Stimulated activated CD4-positive, alpha-beta T cell treated with anti-CD3 and anti-CD28 coated beads, TNF-alpha, amount 100 ng/mL, for 1 hour (primary cell): ENCODE measurements at places on chromosomes 11 and 22.

DNA sequence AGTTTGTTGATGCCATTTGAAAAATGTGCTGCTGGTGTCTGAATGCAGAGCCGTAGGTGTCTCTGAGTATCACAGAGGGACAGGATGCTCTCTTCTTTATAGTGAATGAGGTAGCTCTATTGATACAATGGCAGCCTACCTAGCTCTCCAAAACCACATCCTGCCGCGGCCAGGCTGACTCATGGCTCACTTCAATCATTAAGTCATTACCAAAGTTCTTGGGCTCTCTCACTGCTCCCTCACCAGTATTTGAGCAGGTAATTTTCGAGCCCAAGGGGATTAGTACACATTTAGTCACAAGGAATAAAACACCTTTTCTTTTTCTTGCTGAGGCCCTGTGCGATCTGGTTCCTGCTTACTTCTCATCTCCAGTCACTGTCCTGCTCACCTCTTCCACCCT lies 509.0 kb upstream of the LARGE1 start:
- DNase-seq, result no peak

DNA sequence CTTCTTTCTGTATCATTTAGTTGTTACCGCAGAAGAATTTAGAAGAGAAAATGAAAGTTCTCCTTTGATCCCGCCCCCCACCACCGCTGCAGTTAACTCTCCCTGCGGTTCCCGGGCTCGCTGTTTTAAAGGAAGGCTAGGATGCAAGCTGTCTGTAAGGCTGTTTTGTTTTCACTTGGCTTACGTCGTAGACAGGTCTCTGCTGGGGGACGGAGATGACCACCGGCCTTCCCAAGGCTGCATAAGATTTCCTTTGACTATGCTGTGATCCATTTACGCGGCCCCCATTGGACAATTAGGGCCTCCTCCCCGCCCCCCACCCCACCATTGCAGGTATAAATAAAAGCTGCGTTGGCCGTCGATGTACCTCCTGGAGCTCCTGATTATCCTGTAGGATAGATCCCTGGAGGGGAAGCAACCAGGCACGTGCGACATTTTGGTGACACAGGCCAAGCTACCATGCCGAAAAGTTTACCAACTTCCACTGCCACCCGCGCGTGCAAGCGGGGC lies 1.4 kb upstream of the CPT1A start:
- DNase-seq, result peak; percentile 40

GRCh38 chr11:75014129-75014528 lies 25.4 kb downstream of the NEU3 start:
- DNase-seq, result no peak

- DNase-seq, result no peak
Measured at GRCh38 chr22:20392983-20393704, 807 bp upstream of the ZNF74 start.

- DNase-seq, result no peak
Measured at GRCh38 chr11:40023724-40024123, 1435.7 kb downstream of the LRRC4C start.

- no peak for DNase-seq
Measured at GRCh38 chr11:15216678-15217077, 102.0 kb downstream of the INSC start.

DNA sequence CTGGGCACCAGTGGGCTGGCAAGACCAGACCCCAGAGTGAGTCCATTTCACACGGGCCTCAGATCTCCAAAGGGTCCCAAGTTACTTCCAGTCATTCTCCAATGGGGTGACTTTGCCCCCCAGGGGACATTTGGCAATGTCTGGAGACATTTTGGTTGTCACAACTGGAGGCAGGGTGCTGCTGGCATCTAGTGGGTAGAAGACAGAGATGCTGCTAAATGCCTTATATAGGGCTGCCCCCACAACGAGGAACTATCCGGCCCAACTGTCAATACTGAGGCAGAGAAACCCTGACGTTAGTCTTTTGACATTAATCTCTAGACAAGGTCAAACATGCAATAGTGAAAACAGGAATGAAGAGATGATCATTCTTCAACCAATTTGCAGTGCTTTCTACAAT lies 6.4 kb downstream of the RTN4RL2 start:
- DNase-seq, result no peak

GRCh38 chr11:118666371-118666770 lies 13.1 kb downstream of the TREH start:
- DNase-seq, result no peak

DNA sequence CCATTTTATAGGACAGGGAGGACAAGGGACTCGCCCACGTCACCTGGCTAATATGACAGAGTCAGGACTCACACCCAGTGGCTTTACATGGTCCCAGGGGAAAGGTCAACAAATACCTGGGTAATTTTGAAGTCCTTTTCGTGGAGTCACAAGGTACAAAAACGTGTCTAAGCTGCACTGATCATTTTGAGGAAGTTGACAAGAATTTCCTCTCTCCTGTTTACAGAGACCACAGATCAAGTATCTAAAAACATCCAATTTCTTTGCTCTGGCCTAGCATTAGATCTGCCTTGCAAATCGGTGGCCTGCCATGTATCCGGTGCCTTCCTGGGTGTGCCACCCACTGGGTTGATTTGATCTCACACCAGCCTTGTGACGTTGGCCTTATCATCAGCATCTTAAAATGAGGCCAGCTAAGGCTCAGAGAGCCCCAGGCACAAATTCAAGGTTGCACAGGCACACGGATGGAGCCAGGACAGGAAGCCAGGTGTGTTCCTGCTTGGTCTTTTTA lies 17.6 kb downstream of the GDPD5 start:
- DNase-seq, result peak; percentile 16

- no peak for DNase-seq
Measured at GRCh38 chr11:115193914-115194801, 310.1 kb downstream of the CADM1 start.

- DNase-seq, result no peak
Measured at GRCh38 chr11:33829430-33830141, 55.3 kb upstream of the FBXO3 start.

GRCh38 chr11:34234086-34234740 lies 123.6 kb downstream of the ABTB2 start:
- peak; percentile 61 for DNase-seq

DNA sequence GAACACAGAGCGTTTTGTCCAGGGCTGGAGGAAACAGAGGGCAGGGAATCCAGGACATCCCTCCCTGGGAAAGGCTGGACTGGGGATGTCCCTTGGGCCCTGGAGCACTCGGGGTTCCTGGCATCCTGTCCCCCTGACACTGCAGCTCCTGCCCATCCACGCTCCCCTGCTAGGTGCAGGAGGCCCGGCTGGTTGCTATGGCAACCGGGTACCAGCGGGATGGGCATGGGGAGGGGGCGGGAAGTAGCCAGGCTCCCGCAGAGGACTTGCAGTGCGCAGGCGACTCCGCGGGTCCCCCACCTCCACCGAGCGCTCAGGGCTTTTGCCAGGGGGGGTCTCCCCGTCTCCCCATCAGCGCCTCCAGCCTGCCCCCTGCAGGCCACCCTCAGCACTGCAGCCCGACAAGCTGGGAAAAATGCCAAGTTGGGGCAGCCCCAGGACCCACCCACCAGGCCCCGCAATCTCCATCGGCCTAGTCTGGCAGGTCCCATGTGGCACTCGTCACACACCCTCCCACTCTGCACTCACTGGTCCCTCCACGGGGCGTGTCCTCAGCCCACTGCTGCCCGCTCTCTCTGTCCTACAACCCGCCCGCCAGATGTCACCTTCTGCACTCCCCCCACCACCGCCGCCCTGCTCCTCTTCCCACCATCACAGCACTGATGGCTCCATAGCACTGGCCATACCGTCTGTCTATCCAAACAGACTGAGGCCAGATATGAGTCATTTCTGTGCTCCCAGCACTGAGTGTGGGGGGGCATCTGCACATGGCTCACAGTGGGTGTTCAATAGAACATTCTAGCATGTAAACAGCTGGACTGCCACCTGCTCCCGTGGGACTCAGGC lies 31.5 kb downstream of the KIAA0930 start:
- DNase-seq, result peak; percentile 28

DNA sequence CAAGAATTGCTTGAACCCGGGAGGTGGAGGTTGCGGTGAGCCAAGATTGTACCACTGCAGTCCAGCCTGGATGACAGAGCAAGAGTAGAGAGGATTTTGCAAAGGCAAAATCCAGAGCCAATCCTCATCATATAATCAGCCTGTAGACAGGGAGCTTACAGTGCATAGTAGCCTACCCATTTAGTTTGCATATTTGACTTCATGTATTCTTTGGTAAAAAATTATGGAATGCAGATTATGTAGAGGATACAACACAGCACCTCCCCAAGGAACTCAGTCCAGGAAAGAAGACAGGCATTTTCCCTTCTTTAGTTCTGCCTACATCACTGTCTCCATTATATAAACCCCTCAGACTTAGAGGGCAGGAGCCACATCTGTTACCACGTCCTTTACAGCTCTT lies 39.7 kb upstream of the YWHAH start:
- no peak for DNase-seq

DNA sequence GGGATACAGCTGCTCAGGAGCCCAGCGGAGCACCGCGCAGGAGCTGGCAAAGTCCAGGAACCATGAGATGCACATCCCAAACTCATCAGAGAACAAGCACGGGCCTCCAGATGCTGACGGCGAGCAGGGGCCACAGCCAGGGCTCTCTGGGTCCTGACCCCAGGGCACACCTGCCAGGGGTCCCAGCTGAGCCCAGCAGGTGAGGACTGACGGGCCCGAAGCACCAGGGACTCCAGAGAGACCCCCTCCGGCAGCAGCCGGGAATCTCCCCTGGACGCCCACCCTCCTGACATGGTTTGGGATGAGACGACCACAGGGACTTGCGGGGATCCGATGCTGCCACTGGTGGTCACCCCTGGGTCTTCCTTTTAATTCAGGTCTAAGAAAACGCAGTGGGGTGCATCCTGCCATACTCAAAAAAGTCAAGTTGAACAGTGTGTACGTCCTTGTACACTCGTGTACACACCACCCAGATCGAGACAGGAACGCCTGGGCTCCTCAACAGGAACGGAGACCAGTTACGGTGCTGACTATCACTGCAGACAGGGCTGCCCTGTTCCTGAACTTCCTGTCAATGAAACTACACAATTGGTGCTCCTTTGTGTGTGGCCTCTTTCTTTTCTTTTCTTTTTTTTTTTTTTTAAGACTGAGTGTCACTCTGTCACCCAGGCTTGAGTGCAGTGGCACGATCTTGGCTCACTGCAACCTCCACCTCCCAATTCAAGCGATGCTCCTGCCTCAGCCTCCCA lies 21.9 kb downstream of the TTLL8 start:
- no peak for DNase-seq

GRCh38 chr11:122788781-122789535 lies 49.3 kb upstream of the CRTAM start:
- DNase-seq, result no peak

DNA sequence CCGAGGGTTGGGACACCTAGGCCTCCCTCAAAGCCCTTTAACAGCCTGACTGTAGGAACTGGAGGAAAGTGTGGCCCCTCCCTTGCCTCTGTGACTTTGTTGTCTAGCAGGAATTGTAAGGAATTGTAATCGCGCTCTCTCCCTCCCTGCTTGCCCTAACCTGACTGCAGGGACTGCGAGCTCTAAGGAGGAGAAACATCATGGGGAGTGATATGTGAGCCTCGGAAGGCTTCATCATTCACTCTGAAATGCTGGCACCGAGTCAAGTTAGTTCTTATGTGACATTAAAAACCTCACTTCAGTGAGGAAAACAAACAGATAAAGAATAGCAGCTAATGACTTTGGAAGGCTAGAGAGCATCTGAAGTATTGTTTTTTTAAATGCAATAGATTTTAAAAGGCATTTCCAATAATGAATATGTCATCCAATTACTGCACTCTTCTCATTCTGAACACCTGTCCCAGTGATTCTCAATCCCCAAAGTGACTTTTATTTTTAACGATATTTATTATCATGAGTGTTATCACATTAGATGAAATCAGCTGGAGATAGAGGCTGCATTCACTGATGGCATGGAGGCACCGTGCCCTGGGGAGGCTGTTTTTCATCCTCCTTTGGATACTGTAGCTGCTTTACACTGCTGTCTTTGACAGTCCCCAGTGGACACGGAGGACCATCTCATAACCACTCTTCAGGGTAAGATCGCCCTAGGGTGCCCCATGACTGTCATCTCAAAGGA lies 58.5 kb upstream of the NTM start:
- no peak for DNase-seq

DNA sequence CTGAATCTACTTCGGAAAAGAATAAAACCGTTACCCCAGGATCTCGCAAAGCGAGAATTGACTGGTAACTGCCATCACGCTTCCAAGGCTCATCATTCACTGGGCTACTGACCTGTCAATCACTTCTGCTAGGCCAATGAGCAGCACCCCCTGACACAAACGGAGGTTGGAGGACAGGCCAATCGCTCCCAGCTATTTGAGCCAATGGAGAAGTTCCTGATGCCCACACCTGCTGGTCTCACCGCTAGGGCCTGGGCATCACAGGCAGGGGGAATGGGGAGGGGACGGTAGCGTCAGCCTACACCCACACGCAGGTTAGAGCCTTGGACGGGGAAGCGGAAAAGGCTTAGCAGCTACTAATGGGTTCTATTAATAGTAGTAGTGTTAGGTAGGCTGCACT lies 56.7 kb upstream of the CHST1 start:
- no peak for DNase-seq

- no peak for DNase-seq
Measured at GRCh38 chr11:88282747-88283515, 54.6 kb downstream of the CTSC start.

- DNase-seq, result no peak
Measured at GRCh38 chr11:6303661-6304060, 16.6 kb downstream of the CAVIN3 start.

DNA sequence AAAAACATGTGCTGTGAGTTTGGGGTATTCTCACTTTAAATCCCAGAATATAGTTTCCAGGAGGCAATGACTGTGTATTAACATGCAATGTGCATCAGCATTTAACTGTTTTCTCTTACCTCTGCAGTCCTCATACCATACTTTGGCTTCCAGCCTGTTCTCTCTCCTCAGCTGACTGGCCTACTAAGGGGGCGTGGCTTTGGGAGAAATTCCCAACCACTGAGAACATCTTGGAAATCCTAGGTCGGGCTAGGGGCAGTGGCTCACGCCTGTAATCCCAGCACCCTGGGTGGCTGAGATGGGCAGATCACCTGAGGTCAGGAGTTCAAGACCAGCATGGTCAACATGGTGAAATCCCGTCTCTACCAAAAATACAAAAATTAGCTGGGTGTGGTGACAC lies 13.5 kb upstream of the ZC3H12C start:
- no peak for DNase-seq

GRCh38 chr11:122816761-122817520 lies 21.4 kb upstream of the CRTAM start:
- no peak for DNase-seq

- no peak for DNase-seq
Measured at GRCh38 chr22:37639771-37640590, 512 bp downstream of the SH3BP1 start.

DNA sequence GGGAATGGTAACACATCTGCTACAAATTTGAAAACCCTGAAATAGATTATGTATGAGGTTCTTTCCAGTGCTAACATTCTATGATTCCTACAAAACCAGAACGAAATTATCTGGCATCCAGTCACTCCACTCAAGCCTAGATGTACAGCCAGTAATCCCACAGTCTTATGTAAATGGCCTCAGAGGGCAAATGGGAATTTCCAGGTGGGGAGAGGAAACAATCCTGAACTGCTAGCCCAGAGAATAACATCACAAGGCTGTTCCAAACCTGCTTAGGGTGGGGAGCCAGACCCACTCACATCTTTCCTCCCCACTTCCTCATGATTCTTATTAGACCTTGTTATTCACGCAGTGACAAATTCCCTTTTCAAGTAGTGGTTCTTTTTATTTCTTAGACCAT lies 3.5 kb downstream of the FIBIN start:
- DNase-seq, result no peak

GRCh38 chr22:21457023-21457787 lies 10.0 kb upstream of the TMEM191C start:
- DNase-seq, result no peak

GRCh38 chr11:10338287-10338686 lies 33.4 kb downstream of the ADM start:
- DNase-seq, result no peak
